ENCODE measurements at places on chromosomes 16 and 17.

DNA sequence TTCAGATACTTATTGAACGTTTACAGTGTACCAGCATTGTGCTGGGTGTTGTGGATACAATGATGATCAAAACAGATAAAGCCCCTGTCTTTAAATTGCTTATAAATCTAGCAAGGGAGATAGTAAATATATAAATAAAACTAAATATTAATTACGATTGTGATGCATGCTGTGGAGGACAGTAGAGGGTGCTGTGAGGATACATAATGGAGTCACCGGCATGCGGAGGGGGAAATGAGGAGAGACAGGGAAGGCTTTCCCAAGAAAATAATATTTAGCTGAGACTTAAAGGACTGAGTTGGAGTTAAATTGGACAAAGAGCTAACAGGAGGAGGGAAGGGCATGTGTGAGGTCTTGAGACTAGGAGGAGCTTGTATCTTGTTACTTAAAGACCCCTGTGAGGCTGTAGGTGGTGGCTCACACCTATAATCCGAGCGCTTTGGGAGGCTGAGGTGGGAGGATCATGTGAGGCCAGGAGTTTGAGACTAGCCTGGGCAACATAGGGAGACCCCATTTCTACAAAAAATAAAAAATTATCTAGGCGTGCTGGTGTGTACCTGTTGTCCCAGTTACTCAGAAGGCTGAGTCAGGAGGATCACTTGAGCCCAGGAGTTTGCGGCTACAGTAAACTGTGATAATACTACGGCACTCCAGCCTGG lies 2.4 kb downstream of the DHRS7B start:
- DNase-seq = no peak

GRCh38 chr16:8872967-8873865 lies 4.4 kb upstream of the CARHSP1 start:
- DNase-seq = no peak

- peak; percentile 82 for DNase-seq
Measured at GRCh38 chr17:57603978-57604377, 141.1 kb downstream of the CCDC182 start.

DNA sequence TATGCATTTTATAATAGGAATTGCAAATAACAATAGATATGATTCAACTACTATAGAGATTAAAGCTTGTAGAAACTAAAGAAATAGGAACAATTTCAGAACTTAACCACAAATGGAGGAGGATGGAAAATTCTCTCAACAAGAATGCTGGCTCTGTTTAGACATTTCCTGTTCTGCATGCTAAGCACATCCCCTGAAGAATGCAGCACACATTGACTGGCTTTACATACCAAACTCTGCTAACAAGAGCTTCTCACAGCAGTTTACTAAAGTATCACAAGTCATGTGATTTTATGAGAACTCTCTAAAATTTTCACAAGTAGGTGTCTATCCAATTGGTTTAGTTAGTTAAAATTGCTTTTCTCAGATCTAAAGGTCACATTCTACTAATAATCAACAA lies 85.2 kb downstream of the SPAG9 start:
- DNase-seq = no peak

DNA sequence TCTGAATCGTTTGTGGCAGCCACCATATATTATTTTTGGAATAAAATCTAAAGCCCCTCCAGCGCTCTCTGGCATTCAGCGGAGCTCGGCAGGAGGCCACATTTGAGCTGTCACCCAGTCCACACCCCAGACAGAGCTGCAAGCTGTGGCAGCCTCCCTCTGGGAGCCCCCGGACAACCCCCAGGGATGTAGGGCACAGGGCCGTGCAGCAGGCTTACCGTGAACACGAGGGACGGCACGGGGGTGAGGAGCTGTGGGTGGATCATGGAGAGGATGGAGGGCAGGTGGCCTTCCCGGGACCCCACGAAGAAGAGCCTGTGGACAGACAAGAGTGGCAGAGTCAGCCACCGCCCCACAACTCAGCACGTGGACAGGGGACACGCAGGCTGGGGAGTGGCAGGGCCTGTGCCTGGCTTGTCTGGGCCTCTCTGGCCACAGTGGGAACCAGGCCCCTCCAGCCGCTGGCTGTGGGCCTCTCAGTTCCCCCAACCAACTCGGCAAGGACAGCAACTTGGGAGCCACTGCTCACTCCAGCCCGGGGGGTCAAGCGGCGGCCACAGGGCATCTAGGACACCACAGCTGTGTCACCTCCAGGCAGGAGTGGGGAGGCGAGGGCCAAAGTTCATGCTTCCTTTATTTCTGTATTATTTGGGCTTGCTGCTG lies 31.5 kb downstream of the SLC7A5 start:
- DNase-seq = no peak

DNA sequence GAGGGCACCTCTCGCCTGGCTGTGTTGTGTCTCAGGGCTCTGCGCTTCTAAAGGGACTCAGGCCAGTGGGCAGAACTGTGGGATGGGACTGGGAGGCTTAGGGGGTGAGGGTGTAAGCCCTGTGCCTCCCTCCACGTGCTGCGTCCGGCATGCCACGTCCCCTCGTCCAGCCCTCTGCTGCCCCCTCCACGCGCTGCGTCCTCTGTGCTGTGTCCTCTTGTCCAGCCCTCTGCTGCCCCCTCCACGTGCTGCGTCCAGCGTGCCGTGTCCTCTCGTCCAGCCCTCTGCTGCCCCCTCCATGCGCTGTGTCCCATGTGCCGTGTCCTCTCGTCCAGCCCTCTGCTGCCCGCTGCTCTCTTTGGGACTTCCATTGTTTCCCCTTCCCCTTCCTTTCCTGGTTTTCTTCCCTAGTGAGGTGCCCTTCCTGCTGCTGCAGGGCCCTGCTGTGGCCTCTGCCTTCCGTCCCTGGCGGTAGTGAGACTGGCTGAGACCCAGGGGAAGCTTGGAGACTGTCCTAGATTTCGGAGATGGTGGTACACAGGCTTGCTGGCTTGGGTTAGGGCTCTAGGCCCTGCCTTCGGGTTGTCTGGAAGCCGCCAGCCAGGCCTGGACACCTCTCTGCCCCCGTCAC lies 6.4 kb upstream of the ZNF750 start:
- no peak for DNase-seq

DNA sequence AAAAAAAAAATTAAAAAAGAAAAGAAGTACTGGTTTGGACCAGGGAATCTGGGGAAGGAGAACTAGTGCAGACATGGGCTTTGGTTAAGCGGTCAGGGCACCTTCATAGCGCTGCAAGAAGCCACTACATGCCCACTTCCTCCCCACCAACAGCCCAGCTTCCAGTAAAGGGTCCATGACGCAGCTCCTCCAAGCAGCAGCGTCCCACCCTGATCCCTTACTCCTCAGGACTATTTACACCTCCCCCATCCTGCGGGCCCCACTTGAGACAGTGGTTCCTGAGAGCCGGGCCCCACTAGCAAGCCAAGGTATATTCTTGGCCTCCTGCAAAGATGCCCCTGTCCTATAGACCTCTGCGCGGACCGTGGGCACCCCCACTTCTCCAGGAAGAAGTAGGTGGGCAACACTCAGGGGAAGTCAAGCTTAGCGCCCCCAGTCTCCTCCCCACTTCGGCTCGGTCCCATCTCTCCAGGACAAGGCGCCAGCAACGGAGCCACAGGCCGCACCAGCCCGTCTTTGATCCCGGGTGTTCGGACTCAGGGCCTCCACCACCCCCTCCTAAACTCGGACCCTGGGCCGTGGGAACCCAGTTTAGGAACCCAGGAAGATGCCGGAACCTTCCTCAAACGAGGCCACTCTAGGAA lies 913 bp upstream of the PRR14 start:
- no peak for DNase-seq

GRCh38 chr16:84605339-84605848 lies 12.5 kb downstream of the COTL1 start:
- no peak for DNase-seq

GRCh38 chr16:27188633-27189032 lies 14.7 kb upstream of the KDM8 start:
- DNase-seq = no peak

GRCh38 chr16:28845293-28845692 lies 855 bp downstream of the TUFM start:
- DNase-seq = no peak

GRCh38 chr17:39094607-39095308 lies 56.7 kb downstream of the PLXDC1 start:
- no peak for DNase-seq
